Left ventricle myocardium superior (tissue), 1 donor: ENCODE measurements at places on chromosomes 5 and 9. TPM values are rescaled to one million over a fixed set of nuclear protein-coding genes. Genes with fewer than 3 reads are reported as not detected.

DNA sequence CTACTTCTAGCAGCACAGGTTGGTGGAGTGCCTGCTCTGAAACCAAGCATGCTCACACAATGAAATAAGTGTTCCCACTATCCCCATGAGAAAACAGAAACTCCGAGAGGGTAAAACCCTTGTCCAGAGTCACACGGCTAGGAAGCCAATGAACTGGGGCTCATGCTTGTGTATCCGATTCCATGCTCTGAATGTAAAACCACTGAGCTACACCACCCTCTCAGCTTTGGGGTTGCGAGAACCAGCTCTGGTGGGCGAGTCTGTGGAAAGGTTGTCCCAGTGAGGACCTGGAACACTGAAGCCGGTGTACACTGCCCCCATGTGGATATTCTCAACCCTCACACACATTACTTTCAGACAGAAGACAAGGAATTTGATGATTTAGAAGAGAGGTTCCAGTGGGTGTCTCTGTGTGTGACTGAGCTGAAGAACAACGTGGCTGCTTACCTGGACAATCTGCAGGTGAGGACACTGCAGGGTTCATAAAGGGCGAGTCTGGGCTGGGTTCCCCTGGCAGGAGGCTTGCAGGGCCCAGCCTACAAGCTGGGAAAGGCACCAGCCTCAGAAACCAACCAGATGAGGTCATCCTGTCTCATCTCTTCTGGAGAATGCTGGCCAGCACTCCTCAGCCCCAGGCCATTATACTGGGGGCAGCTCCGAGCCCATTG, 37.4 kb downstream of the ARHGEF37 start:
- DNase-seq, result no peak

DNA sequence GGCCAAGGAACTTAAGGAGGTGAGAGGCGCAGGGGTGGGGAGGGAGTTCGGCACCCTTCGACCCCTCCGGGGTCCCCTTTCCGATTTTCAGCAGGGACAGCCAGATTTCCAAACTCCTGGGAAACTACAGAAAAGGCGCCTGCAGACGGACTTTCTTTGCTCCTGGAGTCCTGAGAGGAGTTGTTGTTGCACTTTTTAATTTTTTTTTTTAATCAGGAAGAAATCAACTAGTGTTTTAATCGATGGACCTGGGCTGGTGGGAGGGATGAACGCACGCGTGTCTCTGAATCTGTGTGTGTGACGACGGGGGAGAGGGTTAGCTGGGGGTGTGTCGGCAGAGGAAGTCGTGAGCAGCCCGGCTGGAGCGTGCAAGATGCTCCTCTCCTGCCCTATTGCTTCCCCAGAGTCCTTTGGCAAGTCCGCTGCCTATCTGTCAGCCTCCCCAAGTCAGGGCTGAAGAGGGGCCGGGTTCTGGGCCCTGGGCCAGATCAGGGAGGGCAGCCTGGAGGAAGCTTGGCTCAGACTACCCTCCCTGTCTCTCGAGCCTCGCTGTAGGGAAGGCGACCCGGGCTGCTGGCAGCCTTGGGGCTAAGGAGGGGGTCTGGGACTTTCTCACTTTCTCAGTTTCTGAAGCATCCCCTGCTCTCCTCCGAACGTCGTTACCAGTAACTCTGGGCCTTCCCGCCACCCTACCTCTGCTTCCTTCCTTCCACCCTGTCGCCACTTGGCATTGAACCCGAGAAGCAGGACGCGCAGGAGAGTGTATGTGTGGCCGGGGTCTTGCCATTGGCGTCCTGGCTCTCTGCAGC, 731 bp downstream of the PRR16 start:
- DNase-seq, result peak; percentile 74

DNA sequence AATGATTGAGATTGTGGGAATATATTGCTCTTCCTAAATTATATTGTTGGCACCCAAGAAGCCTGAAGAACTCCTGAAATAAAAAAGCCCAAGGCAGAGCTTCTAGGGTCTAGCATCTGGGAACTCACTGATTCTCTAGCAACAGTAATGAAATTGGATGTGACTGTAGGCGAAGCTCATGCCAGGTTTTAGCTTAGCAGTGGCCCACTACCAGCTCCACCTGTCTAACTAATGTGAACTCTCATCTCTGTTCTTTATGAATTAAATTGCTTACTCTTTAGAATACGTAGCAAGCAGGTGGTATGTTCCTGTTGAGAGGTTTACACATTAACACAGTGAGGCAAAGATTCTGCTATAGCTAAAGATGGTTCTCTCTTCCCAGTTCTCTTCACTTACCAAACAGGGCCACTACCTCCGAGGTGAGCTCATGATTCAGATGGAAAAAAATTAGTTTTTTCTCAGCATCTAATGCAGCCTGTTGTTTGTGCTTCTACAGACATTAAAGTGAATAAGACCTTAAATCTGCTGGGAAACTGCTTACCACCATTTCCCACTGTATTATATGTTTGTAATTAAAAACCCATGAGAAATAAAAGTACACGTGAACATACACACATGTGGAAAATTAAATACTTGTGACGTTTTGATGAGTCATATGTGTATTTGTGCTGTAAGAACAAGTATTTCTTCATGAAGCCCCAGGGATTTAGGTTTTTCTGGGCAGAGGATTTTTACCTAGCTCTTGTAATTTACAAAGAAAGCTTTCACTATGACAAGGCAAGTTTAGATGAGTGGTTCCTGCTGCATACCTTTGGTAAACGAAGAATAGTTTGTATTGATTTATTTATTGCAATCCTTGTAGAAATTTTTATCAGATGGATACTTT, 360.1 kb downstream of the KDM4C start:
- DNase-seq, result no peak

DNA sequence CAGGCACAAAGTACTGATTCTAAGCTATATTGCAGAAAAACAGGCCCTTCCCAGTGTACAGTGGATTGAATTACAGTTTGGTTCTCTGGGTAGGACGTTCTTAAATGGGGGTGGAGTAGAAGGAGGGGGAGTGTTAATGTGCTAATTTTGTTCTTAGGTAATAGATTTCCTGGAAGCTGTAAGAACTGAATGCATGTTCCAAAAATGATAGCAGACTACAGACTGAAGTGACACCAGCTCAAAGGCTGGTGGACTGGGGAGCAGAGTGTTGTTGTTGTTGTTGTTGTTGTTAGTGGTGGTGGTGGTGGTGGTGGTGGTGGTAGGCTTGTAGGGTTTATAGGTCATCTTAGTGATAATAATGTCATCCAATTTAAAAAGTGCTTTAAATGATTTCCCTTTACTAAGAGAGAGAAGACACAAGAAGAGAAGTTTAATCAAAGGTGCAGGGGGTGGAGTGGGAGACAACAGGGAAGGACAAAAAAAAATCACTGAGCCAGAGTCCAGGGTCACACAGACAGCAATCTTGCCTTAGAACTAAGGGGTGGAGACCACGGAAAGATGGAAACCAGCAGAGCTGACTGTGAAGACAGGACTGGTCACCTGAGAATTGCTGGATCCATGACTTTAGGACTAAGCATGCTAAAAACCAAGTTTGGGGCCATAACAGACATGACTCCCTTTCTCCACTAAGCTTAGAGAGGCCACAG, 27.0 kb downstream of the TTLL11 start:
- no peak for DNase-seq

DNA sequence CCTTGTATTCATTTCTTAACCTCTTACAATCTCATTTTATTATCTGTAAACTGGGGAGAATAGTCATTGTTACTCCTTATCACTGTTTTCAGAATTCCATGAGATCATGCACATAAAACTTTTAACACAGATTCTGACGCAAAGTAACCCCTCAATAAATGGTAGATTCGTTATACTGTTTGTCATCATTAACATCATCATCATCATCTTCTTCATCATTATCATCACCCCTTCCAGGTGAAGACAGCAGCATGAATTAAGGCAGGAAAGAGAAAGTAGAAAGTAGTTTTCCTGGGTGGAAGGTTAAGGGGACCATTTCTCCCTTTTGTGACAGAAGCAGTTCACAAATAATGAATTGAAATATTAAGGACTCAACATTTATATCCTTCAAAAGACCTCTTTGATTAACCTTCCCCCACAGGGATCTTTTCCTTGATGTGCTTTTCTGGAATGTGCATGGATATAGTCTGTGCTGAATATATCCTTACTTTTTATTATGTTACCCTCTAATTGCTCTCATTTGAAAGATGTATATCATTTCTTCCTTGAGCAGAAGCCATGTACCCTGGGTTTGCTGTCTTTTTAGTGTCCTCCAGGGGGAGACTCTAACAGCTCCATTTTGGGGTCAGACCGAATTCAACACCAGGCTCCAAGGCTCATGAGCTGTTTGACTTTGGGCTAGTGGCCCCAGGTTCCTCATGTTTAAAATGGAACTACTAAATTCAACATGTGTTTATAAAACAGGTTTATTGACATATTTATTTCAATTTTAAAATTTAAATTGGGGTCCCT, 1029.9 kb upstream of the WWC1 start:
- DNase-seq, result no peak

- no peak for DNase-seq
Observed at GRCh38 chr9:97788763-97789663, 64.0 kb upstream of the FOXE1 start.

GRCh38 chr5:39665328-39665727, 240.5 kb upstream of the DAB2 start:
- no peak for DNase-seq

- no peak for DNase-seq
Observed at GRCh38 chr9:86908261-86908660, 39.0 kb downstream of the GAS1 start.

DNA sequence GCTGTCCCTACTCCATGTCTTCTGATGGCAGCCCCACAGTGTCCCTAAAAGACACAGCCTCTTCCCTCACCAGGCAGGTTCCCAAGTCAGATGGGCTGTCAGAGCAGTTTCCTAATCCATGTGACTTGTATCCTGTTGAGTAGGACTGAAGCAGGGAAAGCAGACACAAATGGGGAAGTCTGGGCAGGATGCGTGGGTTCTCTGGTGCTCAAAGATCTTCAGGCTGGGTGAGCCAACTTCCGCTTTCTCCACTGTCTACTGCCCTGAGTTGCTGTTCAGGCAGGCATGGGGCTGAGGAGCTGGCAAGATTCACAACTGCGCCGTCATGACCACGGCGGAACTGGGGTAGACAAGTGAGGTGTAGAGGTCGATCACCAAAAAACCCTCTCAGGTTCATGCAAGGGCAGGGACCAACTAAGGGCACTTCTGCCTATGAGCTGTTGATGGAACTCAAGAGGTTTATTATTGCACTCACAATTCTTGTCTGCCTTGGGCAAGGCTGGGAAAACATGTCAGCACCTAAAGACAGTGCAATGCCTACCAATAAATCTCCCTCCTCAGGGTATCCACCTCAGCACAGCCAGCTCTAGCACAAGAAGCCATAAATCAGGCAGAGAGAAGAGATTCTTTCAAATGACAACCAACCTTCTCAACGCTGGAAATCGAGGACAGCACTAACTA, 83.4 kb downstream of the RAPGEF1 start:
- DNase-seq, result peak; percentile 73

DNA sequence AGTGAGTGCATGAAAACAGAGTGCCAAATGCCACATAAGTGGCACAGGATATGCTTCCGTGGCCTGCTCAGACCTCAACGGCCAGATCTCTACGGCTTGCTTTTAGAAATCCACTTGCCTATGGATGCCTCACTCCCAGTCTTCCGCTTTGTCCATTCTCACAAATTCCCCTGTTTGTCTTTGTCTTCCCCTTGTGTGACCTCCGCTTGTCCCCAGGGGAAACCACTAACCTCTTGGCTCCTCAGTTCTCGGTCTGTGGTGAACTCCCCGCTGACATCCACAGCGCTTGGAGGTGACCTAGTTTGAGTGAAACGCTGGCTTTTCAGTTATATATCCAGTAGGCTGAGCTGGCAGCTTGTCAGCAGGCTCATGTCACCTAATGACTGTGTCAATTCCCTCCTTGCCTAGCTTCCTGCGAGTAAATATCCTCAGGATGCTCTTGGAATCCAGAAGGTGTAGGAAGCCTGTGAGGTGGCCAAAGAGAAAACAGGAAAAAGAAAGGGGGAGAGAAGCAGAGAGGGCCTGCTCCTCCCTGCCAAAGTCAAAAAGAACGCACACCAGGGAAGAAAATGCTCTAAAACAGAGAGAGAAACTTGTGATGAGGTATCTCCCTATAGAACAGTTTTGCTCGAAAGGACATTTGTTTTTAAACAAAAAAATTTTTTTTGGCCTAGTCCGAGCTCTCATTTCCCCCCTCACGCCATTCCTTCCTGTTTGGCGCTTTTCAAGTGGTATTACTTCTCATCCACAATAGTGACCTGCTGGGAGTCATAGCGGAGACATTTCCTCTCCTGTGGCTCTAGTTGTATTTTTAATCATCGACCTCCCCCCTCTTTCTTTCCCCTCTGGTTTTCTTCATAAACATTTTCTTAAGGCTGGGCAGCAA, 101.6 kb upstream of the SPRY4 start:
- peak; percentile 75 for DNase-seq

- DNase-seq, result peak; percentile 62
Observed at GRCh38 chr9:109179801-109180523, 12.9 kb upstream of the FRRS1L start.

DNA sequence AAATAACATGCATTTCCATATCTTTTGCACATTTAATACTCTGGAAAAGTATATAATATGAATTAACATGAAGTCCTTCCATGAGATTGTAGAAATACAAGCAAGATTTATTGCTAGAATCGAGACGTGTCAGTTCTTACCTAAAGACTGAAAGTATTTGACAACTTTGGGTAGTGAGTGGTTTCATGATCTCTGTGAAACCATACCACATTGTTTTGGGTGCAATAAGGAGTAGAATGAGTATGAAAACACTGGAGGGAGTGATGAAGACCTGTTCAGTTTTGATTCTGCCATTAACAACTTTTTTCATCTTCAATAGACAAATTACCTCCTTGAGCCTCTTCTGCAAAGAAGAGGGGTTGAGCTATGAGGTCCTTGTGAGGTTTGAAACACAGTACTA, 133.7 kb downstream of the NUDT12 start:
- no peak for DNase-seq

DNA sequence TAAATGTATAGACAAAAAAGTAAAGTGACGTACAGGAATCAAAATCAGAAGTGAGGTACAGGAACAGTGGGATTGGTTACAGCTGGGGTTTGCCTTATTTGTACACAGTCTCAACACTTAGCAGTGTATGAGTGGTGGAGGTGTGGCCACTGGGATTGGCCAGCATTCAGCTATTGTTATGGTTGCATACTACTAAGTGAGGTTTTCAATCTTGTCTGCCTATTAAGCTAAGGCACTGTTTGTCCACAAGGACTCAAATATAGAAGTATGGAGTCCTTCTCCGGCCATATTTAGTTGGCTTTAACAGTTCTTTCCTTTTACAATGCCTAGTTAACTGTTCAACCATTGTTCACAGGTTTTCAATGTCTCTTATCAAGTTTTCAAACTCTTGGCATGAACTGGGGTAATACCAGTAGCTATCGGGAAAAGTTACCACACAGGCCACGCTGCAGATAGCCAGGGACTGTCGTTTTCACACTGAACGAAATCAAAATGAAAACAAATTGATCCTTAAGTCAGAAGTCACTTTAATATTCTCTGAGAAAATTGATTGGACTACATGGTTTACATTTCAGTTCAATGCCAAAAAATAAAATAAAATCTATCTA, 176.0 kb upstream of the FREM1 start:
- no peak for DNase-seq

The NME5 gene
- 2.1 TPM for total RNA-seq

The RBM18 gene
- total RNA-seq, result 41.8 TPM

The DRD1 gene
- total RNA-seq, result not detected

The TAF1L gene
- total RNA-seq, result not detected

The IL5 gene
- not detected for total RNA-seq
